ENCODE measurements at places on chromosomes 11 and 22. TPM values are rescaled to one million over a fixed set of nuclear protein-coding genes. Genes with fewer than 3 reads are reported as not detected.

Gene KIRREL3
- total RNA-seq, result 2.2 TPM

Gene LBHD1
- total RNA-seq, result 16.1 TPM

Gene SLC25A18
- total RNA-seq, result 0.57 TPM

Gene CD248
- total RNA-seq, result not detected

Gene OR5D16
- total RNA-seq, result not detected

Gene TRIM21
- total RNA-seq, result 6.5 TPM

GRCh38 chr11:124511745-124512144 is 31.7 kb downstream of the OR8B12 start:
- no peak for DNase-seq

- peak; percentile 34 for DNase-seq
These were observed 6.1 kb downstream of the SIPA1 start for GRCh38 chr11:65643971-65644370.

GRCh38 chr11:113448316-113448677 is 26.9 kb downstream of the DRD2 start:
- DNase-seq, result no peak

GRCh38 chr11:79253280-79253679 is 187.6 kb downstream of the TENM4 start:
- DNase-seq, result no peak

DNA sequence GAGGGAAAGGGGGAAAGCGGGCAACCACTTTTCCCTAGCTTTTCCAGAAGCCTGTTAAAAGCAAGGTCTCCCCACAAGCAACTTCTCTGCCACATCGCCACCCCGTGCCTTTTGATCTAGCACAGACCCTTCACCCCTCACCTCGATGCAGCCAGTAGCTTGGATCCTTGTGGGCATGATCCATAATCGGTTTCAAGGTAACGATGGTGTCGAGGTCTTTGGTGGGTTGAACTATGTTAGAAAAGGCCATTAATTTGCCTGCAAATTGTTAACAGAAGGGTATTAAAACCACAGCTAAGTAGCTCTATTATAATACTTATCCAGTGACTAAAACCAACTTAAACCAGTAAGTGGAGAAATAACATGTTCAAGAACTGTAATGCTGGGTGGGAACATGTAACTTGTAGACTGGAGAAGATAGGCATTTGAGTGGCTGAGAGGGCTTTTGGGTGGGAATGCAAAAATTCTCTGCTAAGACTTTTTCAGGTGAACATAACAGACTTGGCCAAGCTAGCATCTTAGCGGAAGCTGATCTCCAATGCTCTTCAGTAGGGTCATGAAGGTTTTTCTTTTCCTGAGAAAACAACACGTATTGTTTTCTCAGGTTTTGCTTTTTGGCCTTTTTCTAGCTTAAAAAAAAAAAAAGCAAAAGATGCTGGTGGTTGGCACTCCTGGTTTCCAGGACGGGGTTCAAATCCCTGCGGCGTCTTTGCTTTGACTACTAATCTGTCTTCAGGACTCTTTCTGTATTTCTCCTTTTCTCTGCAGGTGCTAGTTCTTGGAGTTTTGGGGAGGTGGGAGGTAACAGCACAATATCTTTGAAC is 6.8 kb downstream of the MALAT1 start:
- no peak for DNase-seq

GRCh38 chr11:70660889-70661197 is 262.5 kb downstream of the CTTN start:
- no peak for DNase-seq

DNA sequence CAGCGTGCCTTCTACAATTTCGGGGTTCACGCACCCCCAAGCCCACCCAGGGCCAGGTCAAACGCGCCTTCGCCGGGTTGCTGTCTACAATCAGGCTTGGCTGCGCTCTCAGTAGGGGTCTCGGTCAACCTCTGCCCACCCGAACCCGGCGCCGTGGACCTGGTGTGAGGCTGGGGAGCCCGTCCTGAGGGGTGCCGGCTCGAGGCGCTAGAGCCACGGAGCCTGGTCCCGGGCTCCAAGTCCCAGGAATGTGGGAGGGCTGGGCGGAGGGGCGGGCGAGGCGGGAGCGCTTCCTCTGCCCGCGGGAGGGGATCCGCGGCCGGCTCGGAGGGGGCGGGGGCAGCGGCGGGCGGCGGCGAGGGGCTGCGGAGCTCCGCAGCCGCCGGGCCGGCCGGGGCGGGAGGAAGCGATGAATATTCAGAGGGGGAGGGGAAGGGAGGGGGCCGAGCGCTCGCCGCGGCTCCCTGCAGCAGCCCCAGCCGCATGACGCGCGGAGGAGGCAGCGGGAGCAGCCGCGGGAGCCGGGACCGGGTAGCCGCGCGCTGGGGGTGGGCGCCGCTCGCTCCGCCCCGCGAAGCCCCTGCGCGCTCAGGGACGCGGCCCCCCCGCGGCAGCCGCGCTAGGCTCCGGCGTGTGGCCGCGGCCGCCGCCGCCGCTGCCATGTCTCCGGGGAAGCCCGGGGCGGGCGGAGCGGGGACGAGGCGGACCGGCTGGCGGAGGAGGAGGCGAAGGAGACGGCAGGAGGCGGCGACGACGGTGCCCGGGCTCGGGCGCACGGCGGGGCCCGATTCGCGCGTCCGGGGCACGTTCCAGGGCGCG is at the start of gene PTPRJ:
Gene PTPRJ, plus strand, starts transcription at position 472 of the 819 bp plus-strand sequence. CDS start 354 bp downstream, outside the sequence.
- peak; percentile 66 for DNase-seq

- no peak for DNase-seq
These were observed 15.4 kb upstream of the TUBA8 start for GRCh38 chr22:18095101-18095805.

DNA sequence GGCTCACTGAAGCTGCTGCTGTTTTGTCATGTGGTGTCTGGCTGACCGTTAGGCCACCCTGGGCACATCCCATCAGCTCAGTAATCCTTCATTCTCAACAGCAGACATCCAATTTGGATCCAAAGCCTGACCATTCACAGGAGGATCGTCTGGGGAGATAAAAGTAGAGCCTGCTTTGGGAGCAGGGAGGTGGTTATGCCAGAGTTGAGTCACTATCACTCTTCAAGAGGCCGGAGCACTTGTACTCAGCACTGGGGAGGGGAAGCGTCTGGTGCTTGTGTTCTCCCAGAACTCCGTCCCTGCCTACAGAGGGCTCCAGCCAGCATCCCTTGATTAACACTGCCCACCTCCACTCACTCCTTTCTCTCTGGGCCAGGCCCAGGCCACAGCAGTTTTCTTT is 382.6 kb downstream of the OPCML start:
- DNase-seq, result no peak

GRCh38 chr11:130295657-130296056 is 19.1 kb downstream of the ZBTB44 start:
- DNase-seq, result no peak

GRCh38 chr11:65525546-65526480 is 930 bp downstream of the SCYL1 start:
- no peak for DNase-seq

DNA sequence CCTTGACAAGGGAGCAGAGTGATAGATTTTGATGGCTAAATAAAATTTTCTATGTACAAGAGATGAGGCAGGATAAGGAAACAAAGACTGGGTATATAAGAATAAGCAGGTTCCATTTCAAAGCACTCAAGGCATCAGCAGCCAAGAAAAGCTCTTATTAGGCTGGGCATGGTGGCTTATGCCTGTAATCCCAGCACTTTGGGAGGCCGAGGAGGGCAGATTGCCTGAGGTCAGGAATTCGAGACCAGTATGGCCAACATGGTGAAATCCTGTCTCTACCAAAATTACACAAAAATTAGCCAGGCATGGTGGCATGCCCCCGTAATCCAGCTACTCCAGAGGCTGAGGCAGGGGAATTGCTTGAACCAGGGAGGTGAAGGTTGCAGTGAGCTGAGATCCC is 563.4 kb upstream of the CCDC179 start:
- DNase-seq, result no peak

DNA sequence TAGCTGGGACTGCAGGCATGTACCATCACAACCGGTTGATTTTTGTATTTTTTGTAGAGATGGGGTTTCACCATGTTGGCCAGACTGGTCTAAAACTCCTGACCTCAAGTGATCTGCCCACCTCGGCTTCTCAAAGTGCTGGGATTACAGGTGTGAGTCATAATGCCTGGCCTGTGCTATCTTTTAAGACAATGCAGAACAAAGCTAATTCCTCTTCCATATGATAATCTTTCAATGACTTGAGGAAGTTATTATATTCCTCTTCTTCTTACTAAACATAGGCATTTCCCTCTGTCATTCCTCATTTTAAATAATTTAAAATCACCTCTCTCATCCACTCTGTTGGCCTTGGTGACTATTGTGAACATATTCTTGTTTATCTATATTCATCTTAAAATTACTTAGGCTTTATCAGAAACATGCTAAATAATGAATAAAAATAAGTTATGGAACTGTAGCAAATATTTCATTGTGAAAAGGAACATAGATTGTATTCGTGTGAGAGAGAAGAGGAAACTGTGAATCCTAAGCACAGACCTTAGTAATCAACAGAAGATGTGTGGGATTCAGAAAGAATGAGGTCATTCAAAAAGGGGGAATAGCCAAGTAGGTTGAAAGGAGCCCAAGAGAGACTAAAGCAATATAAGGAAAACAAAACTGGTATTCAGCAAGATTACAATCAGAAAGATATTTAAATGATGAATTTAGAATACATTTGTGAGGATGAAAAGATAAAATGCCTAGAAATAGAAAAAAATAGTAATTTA is 269.4 kb downstream of the TTC28 start:
- DNase-seq, result no peak

DNA sequence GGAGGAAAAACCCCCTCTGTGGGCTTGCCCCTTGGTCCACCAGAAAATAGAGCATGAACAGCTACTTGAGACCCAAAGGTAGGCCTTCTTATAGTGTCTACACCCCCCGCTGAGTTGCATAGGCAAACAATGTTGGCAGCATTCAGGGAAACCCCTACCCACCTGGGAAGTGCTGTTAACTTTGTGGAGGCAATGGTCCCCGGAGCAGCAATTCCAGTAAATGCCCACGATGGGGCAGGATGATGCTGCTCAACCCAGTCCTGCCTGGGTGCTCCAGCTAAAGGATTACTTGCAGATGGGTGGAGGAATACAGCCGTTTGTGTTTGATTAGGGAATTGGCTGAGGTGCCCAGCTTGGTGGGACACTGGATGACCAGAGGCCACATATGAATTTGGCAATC is 381.3 kb upstream of the ANO5 start:
- no peak for DNase-seq

DNA sequence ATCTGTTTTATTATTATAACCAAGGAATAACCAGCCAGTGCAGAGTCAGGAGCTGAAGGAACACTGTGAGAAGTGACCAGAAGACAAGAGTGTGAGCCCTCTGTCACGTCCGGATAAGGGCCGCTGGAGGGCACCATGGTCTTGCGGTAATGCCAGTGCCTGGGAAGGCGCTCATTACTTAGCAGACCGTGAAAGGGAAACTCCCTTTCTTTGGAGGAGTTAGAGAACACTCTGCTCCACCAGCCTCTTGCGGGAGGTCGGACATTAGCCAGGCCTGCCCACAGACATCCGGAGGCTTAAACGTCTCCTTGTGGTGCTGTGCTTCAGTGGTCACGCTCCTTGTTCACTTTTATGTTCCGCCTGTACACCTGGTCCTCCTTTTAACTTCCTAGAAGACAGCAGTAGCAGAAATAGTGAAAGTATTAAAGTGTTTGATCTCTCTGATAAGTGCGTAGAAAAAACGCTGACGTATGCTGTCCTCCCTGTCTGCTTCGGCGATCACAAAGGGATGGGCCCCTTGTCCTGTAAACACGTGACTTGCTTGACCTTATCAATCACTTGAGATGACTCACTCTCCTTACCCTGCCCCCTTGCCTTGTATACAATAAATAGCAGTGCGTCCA is 120.6 kb upstream of the LMO1 start:
- no peak for DNase-seq

GRCh38 chr11:80188076-80188627 is 747.3 kb upstream of the TENM4 start:
- no peak for DNase-seq

DNA sequence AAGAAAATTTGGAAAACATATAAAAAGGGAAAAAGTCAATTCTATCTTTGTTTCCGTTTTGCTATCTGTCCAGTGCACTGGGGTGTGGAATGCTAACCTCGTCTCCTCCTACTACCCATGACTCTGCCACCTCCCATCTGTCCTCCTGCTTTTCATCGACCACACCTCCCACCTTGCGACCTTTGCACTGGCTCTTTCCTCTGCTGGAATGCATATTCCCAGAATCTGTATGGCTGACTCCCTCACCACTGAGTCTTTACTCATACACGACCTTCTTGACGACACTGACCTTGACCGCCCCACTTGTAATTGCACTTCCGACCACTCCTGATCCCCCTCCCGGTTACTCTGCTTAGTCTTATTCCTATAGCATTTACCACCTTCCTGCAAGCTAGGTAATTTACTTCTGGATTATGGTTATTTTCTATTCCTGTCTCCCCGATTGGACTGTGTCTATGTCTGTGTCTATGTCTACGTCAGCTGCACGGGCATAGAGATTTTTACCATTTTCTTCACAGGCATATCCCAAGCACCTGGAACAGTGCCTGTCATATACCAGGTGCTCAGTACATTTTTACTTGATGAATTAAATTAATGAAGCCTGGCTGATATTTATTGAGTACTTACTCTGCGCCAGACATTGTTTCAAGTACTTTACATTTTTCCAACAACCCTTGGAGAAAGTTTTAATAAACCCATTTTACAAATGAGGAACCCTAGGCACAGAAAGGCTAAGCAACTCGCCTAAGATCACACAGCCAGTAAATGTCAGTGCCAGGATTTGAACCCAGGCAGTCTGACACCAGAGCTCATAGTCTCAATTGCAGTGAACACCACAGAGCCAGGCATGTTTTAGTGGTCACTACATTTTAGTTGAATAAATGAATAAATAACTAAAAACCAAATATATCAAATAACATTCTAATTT is 89.3 kb upstream of the SLC22A12 start:
- no peak for DNase-seq

DNA sequence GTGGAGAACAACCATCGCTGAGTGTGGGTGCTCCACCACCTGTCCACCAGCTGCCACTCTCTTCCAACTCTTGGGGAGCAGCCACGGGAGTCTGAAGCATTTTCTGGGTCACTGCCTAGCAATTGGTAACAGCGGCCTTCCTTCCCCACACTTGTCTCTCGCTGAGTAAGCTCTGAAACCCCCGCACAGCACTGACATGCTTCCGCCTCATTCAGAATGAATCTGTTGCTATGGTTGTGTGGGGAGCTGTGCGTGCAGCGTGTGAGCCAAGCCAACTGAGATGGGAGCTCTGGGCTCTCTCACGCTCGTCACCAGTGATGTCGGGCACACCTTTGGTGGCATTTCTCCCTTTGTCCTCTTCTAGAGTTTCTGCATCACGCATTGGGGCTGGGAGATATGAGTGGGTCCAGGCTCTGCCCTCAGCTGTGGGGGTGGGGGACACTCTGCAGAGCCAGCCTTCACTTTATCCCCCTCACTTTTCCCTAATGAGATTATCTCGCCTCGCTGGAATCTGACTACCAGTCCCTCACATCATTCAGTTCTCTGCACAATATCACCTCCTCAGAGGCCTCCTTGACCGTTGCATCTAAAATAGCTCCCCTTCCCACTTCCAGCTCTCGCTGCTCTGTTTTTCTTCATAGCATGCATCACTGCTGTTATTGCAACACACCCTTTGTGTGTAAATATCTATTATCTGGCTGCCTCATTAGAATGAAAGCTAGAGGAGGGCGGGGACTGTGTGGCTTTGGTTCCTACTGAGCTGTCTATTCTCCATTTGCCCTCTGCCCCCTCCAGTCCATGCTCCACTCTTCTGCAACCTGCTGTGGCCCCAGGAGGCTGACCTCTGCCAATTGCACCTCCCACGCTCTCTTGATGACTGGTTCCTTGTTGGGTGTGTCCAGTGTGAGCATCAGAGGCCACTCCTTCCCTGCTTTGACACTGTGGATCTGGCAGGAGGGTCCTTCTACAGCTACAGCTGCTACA is 569.9 kb upstream of the CADM1 start:
- DNase-seq, result no peak

GRCh38 chr11:19978668-19979518 is 181.4 kb downstream of the DBX1 start:
- DNase-seq, result peak; percentile 61

Data from PC-9 (cell line).